ENCODE measurements at places on chromosomes 12 and 14. TPM values are rescaled to one million over a fixed set of nuclear protein-coding genes. Genes with fewer than 3 reads are reported as not detected.
A peak's percentile ranks its signal among the peaks of the same experiment; 100 is the strongest.

KRT4 gene
- not detected for total RNA-seq

RPS6KL1 gene
- 20.0 TPM for total RNA-seq

SRRM4 gene
- 0.42 TPM for total RNA-seq

NANOG gene
- total RNA-seq = not detected

SIX6 gene
- not detected for total RNA-seq

C1QL4 gene
- not detected for total RNA-seq

PLEKHH1 gene
- 11.5 TPM for total RNA-seq

GAS2L3 gene
- total RNA-seq = 7.3 TPM

HOXC6 gene
- 1.8 TPM for total RNA-seq

CLEC4C gene
- not detected for total RNA-seq

NUDT14 gene
- total RNA-seq = 87.4 TPM

SYCP3 gene
- total RNA-seq = not detected

WNT5B gene
- total RNA-seq = 28.5 TPM

DNA sequence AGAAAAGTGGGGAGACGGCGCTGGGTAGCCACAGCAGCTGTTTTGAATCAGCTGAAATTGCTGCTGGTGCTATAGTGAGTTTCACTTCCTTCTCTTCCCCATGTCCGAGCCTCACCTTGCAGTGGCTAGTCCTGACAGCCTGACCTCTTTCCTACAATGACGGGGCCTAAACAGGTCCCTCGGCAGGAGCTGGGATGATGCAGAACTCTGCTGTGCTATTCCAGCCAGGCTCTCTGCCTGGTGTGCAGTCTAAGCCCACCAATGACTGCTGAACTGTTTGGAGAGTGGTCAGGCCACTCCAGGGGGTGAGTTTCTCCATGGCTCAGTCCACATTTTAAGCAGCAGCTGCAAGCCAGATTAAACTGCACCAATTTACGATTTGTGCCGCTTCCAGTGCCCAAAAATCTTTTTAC is 207.3 kb downstream of the TTC7B start:
- no peak for DNase-seq

DNA sequence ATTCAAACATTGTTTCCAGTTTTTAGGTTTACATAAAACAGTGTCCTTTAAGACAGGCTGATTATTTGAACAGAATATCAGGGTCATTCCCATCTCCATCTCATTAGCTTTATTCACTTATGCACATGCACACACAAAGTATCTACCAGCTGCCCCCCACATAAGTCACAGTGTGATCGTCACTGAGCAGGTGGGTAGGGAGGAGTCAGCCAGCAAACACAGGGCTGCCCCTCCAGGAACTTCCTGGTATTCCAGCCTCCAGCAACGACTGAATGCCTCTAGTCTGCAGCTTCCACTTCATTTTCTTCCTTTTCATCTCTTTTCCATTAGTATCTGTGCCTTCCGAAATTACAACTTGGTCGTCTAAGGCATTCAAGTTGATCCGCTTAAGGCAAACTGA is 48.8 kb upstream of the FOXN3 start:
- DNase-seq = no peak

DNA sequence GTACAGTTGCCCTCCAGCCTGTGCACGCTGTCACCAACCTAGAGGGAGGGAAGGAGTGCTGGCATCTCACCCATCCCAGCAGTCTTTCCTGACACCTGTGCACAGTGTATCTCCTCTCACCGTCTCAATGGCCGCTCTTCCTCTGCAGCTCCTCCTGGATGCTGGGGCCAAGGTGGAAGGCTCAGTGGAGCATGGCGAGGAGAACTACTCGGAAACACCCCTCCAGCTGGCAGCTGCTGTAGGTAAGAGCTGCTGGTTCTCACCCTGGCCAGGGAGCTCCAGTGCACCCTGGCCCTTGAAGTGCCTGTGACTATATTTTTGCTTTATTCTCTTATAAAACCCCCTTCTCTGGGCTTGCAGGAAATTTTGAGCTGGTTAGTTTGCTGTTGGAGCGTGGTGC is 68.7 kb upstream of the PWP1 start:
- DNase-seq = no peak

DNA sequence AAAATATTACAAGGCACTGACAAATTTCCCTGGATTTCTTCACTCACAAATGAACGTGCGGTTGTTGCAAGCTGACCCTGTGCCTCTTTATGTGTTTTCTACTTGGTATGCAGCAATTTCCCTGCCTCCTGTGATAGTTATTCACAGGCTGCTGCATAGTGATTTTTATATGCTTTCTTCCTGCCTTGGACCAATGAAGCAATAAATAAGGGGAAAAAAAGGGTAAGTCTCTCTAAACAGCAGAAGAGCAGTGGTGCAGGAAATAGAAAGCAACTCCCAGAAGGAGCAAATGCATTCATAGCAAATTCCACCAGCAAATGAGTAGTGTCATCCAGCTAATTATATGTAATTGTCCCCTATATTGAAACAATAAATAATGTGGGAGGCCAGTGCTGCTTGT is 737.9 kb downstream of the GALC start:
- DNase-seq = no peak

- DNase-seq = no peak
These were observed 269.5 kb downstream of the FBXL14 start for GRCh38 chr12:1324910-1325309.

DNA sequence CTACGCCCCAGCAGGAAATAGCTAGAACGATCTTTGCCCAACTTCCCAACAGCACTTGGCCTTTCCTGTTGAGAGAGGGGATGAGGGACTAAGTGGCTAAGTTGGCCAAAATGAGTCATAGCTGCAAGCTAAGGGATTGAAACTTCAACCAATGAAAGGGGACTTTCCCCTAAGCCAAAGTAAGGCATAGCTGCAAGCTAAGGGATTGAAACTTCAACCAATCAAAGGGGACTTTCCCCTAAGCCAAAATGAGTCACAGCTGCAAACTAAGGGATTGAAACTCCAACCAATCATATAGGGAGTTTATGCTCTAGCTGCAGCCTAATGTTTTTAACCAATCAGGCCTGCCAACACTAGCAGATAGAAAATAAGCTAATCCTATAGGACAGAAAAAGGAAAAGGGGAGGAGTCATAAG is 100.5 kb upstream of the SSTR1 start:
- no peak for DNase-seq

DNA sequence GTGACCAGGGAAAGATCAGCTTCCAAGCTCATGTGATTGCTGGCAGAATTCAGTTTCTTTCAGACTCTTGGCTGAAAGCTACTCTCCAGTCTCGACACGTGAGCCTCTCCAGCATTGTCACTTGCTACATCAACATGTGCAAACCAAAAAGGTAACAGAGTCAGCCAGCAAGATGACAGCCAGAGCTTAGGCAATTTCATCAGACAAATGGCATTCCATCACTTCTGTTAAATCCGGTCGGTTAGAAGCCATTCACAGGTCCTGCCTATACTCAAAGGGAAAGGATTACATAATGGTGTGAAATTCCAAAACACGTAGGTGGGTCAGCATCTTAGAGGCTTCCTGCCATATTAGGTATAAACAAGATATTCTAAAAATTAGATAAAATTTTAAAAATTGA is 700.9 kb downstream of the AACS start:
- no peak for DNase-seq

GRCh38 chr12:107760207-107760808 is 629 bp downstream of the PRDM4 start:
- DNase-seq = no peak

GRCh38 chr12:105239304-105239703 is 3.3 kb upstream of the APPL2 start:
- DNase-seq = no peak

DNA sequence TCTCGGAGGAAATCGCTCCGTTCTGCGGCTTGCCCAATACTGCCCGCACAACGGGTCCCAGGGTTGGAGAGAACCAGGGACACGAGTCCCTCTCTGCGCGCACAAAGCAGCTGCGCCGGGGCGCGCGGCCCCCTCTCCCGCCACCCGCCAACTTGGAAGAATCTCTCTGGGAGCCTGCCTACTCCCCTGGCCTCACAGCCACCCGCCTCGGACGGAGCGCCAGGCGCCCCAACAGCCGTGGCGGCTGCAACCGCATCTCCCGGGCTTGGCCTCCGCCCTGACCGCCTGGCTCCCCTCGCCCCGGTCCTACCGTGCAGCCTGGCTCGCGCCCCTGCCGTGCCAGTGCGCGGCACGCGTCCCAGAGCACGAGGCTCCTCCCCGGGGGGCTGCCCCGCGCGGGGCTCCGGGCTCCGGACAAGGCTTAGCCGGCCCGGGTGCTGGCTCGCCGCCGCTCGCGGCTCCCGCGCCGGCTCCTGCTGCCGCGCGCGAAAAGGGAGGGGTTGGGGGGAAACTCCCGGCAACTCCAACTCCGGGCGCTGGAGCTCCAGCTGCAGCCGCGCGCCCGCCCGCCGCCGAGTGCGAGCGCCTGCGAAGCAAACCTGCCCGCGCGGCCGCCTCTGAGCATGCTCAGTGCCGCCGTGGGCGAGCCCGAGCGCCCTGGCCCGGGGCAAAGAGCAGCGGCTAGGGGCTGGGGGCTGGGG is at the start of gene STXBP6:
Gene STXBP6, minus strand, starts transcription at position 580 of the 701 bp plus-strand sequence. CDS start 75,329 bp downstream, outside the sequence.
- DNase-seq = no peak

DNA sequence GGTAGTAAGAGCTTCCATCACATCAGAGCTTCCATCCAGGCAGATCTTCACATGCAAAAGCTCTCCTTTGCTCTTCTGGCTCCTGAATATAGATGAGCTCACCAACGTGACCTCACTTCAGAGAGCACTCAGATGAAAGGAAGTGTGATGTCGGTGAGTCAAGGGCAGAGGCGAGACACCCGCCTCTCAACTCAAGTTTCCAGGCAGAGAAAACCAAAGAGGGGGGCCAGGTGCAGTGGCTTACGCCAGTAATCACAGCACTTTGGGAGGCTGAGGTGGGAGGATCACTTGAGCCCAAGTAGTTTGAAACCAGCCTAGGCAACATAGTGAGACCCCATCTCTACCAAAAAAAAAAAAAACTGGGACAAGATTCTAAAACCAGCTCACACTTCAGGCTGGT is 126.9 kb downstream of the DUSP6 start:
- peak; percentile 38 for DNase-seq

DNA sequence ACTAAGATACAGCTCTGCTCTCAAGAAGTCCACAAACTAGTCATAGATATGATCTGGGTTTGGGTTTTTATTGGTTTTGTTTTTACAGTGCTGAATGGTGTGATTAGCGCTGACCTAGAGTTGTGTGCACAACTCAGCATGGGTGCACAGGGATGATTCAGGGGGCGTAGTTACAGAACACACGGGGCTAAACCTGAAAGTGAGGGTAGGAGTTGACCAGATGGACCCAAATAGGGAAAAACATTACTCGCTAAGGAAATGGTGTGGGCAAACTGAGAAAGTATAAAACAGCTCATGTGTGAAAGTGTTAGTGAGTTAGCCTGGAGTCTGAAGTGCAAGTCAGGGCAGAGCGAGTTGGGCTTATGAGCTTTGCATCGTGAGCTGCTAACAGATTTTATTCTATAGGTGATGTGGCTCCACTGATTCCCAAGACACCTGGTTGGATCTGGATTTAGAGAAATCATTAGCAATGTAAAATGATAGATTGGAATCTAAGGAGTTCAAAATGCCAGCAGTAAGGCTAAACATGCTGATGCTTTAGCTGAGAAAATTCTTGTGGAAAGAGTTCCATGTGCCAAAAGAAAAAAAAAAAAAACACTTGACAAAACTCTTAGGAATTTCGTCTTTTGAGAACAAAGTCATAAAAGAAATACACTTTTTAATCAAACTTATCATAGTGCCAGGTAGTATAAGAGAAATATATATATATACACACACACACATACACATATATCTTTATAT is 134.9 kb downstream of the SLC5A8 start:
- no peak for DNase-seq

DNA sequence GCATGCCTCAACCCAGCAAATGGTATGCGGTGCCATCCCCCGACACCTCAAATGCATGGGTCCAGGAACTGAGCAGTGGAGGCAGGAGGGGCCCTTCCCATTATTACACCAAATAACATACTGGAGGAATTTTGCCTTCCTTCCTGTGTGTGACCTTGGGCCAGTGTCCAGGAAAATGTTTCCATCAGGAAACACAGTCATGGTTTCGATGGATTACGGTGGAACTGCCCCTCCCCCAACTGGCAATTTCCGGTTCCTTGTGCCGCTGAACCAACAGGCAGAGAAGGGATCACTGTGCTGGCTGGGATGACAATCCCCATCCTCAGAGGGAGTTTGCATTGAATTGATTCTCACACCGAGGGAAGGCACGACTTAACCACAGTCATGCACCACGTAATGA is 9.1 kb upstream of the CDC42BPB start:
- DNase-seq = no peak

GRCh38 chr12:13179211-13180074 is 17.1 kb upstream of the EMP1 start:
- no peak for DNase-seq

DNA sequence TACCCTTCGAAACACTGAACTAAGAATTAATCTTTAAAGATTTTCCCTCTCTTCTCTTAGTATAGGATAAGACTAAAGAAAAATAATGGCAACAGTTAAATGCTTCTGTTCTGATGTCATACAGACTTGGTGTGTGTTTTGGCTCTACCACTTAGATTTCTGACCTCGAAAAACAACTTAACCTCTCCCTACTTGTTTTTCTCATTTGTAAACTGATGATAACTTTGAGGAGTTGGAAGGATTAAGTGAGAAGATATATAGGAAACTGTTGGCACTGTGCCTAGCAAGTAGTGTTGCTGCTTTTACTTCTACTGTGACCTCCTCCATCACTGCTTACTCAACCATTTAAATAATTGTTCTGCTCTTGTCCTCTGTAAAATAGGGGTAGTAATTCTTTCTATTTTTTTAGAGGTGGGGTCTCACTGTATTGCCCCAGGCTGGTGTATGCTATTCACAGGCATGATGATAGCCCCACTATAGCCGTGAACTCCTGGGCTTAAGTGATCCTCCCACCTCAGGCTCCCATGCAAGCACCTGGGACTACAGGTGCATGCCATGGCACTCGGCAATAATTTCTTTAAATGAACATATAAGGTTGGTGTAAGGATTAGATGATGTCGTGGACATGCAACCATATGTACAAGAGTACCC is 22.4 kb downstream of the PALS1 start:
- DNase-seq = no peak

- DNase-seq = no peak
These were observed 266.4 kb downstream of the NAV3 start for GRCh38 chr12:78096909-78097597.

- peak; percentile 91 for DNase-seq
These were observed 141.3 kb upstream of the HIF1A start for GRCh38 chr14:61553730-61554641.

GRCh38 chr12:11729439-11730150 is 80.1 kb downstream of the ETV6 start:
- no peak for DNase-seq

- no peak for DNase-seq
These were observed 39.2 kb upstream of the DYRK2 start for GRCh38 chr12:67609226-67609870.

DNA sequence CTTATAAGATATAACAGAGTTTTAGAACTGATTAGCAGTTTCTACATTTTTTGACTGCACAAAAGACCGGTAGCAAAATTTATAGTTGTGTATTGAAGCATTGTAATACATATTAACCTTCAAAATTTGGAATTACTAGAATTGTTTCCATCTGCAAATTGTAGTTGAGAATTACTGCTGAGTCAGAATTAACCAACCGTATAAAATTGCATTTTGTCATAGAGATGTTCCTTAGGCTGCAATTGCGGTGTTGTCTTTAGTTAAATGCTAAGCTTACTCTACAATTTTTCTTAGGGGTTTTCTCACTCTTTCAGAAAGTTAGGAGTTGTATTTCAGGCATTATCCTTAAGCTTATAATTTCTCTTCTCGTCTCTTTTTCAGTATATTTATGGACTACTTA is 132.2 kb downstream of the PLEKHA5 start:
- DNase-seq = no peak
